ENCODE measurements at places on chromosomes 4 and X. TPM values are rescaled to one million over a fixed set of nuclear protein-coding genes. Genes with fewer than 3 reads are reported as not detected.

The CT47B1 gene
- not detected for polyA plus RNA-seq

The LPAR4 gene
- not detected for polyA plus RNA-seq

The ZIC3 gene
- not detected for polyA plus RNA-seq

The SUPT20HL1 gene
- polyA plus RNA-seq, result not detected

The AFM gene
- 232 TPM for polyA plus RNA-seq

The CCSER1 gene
- 0.18 TPM for polyA plus RNA-seq

The KLHL15 gene
- polyA plus RNA-seq, result 1.4 TPM

The PNMA6A gene
- polyA plus RNA-seq, result 7.5 TPM

The SYN1 gene
- polyA plus RNA-seq, result 2.5 TPM

The POLN gene
- polyA plus RNA-seq, result 1.3 TPM

The RTL3 gene
- polyA plus RNA-seq, result not detected

Measured in liver (tissue), 10 donors.